HS-27A (cell line): ENCODE measurements at places on chromosomes 7 and 10.
A peak's percentile ranks its signal among the peaks of the same experiment; 100 is the strongest.

GRCh38 chr10:44382131-44382858 lies 2.6 kb downstream of the CXCL12 start:
- DNase-seq = no peak

- no peak for DNase-seq
Measured at GRCh38 chr10:1920127-1920526, 182.8 kb upstream of the ADARB2 start.

DNA sequence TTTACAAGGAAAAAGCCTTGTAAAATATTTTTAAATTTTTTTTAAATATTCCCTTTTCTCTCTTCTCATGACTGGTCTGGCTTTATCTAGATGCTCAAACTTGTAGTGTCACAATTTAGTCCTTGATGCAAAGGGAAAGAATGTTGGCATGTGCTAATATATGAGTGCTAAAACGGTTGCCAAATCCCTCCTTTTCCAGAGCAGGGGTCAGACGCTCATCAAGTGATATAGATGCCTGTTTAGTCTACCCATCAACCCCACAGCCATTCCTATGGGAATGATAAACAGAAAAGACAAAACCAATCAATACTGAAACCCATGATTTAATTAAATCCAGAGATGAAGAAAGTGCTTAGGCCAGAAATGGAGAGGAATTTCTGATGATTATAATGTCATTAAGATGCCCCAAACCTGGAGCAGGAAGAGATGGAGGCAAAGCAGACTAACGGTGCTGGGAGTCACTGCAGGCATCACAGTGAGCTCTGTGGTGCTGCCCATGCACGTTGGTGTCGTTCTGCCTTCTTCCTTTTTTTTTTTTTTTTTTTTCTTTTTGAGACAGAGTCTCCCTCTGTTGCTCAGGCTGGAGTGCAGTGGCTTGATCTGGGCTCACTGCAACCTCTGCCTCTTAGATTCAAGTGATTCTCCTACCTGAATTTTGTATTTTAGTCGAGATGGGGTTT lies 210.1 kb upstream of the STK17A start:
- no peak for DNase-seq

GRCh38 chr10:46305079-46305818 lies 18.5 kb downstream of the ANTXRL start:
- DNase-seq = no peak

DNA sequence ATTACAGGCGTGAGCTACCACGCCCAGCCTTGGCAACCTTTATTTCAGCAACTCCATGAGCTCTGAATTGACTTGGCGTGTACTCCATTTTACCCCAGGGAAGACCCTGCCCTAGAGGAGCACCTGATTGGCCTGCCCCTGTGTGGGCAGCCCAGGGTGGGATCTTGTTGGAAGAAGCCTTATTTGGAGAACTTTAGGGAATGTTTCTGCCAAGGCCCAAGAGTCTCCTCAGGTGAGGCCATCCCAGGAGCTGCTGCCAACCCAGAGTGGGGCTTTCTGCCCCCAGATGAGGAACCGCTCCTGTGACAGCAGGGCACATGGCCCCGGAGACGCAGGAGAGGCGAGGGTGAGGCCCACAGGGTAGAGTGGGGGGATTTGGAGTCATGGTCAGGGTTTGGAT lies 42.0 kb downstream of the VWA2 start:
- DNase-seq = no peak

DNA sequence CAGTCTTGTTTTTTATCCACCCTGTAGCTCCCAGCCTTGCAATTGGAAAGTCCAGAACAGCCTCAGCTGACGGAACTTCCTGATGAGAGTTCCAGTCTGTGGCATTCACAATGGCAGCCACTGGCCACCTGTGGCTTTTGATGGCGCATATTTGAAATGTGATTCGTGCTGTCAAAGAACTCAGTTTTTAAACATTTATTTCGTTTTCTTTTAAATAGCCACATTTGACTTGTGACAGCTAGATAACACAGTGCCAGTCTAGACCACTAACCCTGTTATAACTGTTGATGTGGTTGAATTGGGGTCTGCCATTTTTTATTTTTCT lies 97.3 kb downstream of the INPP5A start:
- DNase-seq = no peak

GRCh38 chr10:96740579-96741281 lies 20.4 kb upstream of the PIK3AP1 start:
- DNase-seq = no peak

DNA sequence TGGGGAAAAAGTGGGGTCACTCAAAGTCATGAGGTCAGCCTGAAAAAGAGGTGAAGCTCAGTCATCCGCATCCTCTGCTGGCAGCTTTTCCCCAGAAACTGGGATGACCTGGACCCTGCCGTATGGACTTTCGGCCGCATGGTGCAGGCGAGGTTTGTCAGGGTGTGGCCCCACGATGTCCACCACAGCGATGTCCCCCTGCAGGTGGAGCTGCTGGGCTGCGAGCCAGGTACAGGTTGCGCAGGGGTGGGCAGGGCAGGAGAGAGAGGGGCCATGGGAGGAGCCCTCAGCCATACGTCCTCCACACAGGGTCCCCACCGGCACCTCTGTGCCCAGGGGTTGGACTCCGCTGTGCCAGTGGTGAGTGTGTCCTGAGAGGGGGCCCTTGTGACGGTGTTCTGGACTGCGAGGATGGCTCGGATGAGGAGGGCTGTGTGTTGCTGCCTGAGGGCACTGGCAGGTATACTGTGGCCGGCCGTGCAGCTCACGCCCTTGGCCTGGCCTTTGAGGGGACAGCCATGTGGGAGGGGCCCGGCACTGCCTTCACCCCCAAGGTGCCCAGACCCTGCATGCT lies 23.0 kb upstream of the ZNF467 start:
- DNase-seq = no peak

DNA sequence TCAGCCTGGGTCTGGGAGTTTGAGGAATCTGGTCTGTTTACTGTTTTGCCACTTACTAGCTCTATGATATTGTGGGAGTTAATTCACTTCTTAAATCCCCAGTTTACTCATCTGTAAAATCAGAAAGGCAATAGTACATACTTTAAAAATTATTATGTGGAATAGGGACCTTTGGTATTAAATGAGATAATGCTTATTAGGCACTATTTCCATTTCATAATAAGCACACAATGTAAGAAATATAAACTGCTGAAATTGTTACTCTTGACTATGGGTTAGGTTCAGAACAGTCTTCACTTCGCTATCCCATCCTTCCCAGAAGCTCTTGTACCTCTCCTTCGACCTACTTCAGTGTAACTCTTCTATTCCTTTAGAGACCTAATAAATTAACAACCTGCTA lies 47.2 kb downstream of the AGK start:
- no peak for DNase-seq

GRCh38 chr7:128458956-128459355 lies 3.3 kb downstream of the HILPDA start:
- no peak for DNase-seq

DNA sequence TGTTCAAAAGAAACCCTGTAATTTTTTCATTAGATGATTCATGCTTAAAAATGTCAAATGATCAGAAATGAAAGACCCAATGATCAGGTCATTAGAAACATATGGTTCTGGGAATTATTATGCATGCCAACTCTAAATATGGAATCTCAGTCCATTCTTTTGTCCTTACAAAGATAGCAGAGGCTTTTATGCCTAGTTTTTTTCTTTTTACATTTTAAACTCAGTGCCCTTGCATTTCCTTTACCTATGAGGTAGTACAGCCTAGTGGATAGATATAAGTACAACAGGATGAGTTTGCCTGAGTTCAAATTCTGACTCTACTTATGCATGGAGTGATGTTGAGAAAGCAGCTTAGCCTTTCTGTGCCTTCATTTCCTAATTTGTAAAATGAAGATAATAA lies 392.9 kb downstream of the SUGCT start:
- no peak for DNase-seq

DNA sequence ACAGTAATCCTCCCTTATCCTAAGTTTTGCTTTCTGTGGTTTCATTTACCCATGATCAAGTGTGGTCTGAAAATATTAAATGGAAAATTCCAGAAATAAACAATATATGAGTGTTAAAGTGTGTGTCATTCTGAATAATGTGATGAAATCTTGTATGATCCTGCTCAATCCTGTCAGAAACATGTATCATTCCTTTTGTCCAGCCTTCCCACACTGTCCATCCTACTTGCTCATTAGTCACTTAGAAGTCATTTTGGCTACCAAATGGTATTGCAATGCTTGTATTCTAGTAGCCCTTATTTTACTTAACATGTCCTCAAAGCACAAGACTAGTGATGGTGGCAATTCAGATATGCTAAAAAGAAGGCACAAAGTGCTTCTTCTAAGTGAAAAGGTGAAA lies 1211.2 kb upstream of the SORCS1 start:
- DNase-seq = no peak

- no peak for DNase-seq
Measured at GRCh38 chr10:10796774-10797415, 220.8 kb upstream of the CELF2 start.

GRCh38 chr10:8043569-8044306 lies 10.8 kb upstream of the GATA3 start:
- DNase-seq = no peak

- no peak for DNase-seq
Measured at GRCh38 chr7:148256433-148256832, 334.1 kb upstream of the C7orf33 start.

DNA sequence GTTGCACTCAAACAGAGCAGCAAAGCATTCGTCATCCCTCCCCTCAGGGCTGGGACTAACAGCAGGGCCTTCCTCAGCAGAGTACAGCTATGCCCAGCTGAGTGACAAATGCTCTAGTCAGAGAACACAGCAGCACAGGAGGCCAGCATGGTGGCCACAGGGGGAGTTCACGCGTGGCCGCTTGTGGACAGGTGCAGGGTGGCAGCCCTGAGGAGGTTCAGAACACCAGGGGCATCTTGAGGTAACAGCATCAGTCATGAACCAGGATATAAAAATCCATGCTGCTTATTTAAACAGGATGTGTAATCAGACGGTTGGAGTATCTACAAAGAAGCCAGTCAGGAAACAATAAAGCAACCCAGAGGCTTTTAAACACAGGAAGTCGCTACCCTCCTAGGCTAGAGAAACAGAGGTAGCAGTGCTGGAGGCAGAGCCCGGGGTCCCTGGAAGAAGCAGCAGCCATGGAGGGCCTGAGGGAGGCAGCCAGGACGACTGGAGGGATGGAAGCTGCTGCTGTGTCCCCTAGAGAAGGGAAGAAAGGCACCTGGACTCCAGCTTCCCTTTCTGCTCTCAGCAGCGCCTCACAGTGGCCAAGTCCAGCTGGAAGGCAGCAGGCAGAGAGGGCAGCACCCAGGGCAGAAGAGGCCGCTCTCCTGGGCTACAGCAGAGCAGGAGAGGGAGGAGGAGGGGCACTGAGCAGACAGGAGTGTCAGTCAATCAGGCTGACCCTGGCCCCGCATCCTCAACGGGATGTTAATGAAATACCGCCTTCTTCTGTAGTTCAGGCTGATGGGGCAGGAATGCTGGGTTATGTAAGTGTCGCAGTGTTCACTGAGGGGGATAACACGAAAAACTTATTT lies 70.8 kb upstream of the UCN3 start:
- no peak for DNase-seq

DNA sequence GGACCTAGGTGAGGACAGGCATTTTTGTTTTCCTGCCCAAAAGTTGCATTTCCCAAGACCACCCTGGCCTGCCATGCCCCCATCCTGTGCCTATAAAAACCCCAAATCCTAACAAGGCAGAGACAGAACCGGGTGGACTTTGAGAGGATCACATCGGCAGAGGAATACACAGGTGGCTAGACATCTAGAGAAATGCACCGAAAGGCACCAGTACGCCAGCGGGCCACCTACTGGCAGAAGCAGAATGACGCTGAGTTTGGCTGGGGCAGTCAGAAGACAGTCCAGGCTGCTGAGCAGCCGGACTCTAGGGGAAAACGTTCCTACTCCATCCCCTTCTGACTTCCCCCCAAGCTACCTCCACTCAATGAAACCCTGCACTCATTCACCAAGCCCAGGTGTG lies 2.8 kb downstream of the AKR1C4 start:
- no peak for DNase-seq

GRCh38 chr7:133568544-133568943 lies 315.7 kb downstream of the EXOC4 start:
- no peak for DNase-seq

DNA sequence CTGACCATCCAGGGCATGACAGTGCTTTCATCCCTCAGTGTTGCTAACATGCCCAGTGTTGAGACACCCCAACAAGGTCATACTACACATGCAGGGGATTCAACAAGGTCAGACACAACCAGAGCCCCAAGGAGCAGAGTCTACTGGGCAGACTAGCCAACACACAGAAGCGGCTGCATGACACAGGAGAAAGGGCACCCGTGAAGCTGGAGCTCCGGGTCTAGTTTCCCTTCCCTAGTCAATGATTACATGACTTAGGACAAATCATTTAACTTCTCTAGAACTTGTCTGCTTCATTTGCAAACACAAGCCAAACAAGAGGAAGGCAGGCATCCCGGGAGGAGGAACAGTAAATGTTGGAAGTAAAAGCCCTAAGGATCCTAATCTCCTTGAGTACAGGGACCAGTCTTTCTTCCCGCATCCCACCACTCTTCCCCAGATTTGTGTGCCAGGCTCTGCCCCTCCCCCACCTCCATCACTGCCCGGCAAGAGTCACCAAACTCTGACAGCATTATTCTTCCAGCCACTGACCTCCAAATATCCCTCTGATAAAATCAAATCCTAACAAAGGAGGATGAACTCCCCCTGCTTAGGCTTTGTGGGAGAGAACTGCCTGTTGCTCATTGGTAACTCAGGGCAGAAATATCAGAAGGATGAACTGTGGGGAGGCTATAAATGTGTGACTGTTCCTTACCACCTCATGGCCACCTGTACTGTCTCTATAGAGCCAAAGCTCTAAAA lies 104.3 kb downstream of the KCNMA1 start:
- DNase-seq = no peak

DNA sequence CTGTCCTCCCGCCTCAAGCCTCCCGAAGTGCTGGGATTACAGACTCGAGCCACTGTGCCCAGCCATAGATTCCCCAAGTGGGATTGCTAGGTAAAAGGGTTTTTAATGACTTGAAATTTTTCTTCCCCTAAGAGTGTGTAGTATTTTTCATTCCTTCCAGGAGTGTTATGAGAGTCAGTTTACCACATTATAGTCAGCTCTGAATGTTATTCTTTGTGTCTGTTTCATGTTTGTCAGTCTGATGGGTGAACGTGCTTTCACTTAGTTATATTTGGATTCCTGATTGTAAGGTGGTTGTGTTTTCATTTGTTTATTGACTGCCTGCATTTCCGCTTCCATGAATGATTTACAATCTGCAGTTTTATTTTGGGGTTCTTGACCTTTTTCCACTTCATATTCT lies 6.3 kb downstream of the ZNF212 start:
- no peak for DNase-seq

GRCh38 chr7:55441774-55442522 lies 76.8 kb downstream of the LANCL2 start:
- peak; percentile 27 for DNase-seq

DNA sequence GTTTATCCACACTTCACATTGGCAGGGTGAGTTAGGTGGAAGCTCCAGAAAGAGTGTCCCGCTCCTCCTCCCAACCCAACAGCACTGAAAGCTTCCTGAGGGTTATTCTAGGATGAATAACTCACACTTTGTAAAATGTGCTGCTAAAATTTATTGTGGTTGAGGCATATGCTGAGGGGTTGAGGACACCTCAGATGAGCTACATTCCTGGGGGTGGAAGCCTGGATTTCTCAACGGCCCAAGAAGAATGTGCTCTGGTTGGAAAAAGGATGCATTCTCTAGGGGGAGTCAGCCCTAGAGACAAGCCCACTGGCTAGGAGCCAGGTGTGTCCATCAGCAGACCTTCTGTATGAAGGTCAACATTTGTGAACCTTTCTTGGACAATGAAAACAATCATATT lies 91.5 kb upstream of the PDE1C start:
- DNase-seq = peak; percentile 84
